HTR-8/SVneo (cell line): ENCODE measurements at places on chromosomes 6 and 20.
A peak's percentile ranks its signal among the peaks of the same experiment; 100 is the strongest.

GRCh38 chr6:144725736-144726522 is 440.8 kb downstream of the UTRN start:
- peak; percentile 10 for DNase-seq

DNA sequence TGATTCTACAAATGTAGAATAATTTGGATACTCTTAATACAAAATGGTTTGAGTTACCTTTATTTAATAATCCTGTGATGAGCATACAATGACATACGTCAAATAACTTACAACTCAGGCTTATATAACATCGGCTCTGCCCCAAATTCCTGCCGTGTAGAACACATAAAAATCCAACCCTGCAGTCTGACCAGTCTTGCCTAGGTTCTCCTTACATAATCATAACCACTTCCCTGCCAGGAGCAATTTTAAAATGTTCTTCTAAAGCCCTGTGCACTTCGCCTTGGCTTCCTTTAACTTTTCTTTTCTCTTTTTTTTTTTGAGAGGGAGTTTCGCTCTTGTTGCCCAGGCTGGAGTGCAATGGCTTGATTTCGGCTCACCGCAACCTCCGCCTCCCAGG is 16.2 kb upstream of the IER3 start:
- DNase-seq, result no peak

DNA sequence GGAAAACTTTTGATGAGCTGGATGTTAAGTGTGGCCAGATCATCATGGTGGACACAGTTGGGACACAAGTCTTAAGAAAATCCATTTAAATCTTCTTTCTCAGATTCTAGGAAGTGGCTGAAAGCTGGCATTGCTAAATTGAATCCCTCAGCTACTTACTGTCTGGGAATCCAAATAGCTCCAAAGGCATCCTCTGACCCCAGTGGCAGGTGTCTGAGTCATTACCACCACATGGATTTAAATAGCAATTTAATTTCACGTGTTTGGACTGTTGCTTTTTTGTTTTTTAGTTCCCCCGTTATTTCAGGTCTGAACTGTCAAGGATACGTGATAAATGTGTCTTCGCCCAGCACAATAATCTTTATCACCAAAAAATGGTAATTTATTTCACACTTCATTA is 33.2 kb upstream of the HDGFL1 start:
- DNase-seq, result no peak

DNA sequence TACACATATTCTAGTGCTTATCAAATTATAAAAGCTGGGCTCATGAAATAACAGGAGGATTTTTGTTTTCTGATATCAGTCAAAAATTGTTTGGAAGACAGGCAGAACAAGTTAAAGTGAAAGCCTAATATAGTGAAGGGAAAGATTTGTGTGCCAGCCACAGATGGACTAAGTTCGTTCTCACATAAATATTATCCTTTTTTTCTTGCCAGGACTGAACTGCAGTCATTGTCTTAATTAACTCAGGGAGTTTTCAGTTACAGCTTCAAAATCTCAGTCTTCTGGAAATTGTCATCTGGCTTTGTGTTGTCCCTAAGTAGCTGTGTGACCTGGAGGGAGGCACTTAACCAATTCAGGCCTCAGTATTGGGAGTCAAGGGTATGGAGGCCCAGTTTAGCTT is 40.7 kb downstream of the PLCB4 start:
- DNase-seq, result no peak

DNA sequence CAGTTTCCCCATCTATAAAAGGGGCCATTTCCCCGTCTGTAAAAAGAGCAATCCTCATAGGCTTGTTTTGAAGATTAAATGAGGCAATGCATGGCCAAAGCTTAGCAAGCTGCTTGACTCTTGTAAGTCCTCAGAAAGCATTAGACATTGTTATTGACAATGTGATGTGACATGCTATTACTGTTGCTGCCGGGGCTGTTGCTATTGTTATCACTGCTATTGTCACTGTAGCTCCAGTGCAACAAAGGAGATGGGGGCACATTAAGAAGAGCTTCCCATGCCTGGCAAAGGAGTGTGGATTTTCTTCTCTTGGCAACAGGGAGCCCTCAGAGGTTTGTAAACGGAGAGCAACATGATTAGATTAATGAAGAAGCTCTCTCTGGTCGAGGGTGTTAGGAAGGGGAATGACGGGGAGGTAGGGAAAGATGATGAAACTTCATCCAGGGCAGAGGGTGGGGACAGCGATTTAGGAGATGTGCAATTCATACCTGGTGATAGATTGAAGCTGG is 33.1 kb upstream of the FAM83D start:
- no peak for DNase-seq

- DNase-seq, result peak; percentile 45
Observed at GRCh38 chr20:56343861-56344381, 14.9 kb upstream of the FAM210B start.

DNA sequence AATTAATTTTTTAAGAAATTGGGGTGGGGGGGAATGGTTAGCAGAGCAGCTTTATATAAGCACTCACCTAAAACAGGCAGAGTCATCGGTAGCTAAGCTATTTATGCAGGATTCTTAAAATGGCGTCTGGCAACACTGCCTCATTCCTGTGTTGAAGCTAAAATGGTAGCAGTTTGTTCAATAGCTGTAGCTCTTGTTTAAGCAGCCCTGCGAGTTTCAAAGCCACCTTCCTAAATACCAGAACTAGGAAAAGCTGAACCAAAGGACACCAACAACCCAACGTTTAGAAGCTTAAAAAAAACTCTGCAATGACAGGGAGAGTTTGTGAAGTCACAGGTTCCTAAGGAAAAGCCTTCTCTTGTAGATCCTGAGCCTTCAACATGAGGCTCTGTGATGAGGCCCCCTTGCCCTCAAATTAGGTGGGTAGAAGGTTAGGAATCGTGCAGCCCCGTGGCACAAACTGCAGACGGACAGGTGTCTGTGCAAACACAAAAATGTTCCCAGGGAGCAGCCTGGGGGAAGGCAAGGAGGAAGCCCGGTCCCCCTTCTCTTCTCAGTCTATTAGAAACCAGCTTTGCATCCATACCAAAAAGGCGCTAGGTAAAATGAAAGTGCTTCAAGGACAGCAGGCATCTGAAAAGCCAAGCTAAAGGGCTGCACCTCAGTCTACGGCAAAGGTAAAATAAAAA is 4.7 kb downstream of the ZMYND8 start:
- no peak for DNase-seq

DNA sequence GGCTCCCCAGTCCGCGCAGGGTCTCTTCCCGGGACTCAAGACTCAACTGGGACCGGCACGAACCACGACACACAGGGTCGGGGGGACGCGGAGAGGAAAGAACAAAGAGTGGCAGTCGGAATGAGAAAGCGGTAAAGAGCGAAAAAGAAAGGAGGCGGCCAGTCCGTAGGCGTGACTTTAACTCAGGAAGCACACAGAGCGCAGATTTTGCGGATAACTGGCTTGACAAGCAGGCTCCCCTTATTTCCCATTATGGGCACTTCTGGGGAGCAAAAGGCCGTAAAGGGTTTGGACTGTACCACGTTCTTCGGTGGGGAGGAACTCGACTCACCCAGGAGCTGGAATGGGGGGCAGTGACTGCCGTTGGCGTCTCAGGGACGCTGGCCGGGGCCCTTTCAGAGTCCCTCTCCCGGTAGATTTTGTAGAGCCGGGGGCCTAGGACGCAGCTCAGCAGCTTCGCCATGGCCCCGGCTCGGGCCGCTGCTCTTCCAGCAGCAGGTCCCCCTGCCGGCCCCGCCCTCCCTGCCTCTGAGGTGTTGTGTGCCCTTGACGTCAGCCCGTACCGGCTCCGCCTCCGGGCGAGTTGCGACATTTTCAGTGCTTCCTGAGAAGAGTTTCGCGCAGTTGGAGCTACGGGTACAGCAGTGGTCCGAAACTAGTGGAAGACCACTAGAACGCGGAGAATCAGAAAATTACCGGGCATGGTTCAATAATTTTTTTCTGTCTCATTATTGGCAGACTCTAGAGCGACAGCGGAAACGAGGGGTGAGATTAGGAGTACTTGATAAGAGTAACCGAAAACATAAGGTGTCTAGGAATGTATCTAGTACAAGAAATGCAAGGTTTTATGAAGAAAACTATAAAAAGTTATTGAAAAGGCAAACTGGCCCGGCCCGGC is at the start of gene ABHD16A:
TSS of gene ABHD16A (minus strand) at position 506 of the 898 bp plus-strand sequence. CDS start at position 463, 43 bp downstream.
- peak; percentile 99 for DNase-seq

DNA sequence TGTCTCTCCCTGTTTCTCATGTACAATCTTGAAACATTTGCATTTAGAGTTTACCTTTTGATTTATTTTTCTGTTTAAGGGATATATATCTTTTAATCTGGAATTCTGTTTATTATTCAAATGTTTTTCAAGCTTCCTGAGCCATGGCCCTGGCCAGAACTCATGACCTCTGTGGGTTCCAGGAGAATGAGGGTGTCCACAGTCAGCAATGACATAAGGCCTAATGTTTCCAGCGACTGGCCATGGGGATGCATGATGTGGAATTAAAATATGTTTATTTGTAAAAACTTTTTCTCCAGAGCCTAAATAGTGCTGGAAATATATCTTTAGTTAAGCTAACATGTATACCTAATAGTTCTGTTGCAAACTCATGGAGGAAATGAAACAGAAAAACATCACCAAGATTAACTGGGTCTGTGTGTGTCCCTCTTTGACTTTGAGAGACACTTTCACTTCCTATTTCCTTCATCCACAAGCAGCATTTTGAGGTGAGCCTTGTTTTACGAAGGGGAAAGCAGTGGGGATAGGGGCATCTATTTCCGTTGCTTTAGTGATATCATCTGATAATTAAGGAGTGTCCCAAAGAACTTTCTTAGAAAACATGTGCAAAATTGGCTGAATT is 87.6 kb downstream of the SMOC2 start:
- no peak for DNase-seq

DNA sequence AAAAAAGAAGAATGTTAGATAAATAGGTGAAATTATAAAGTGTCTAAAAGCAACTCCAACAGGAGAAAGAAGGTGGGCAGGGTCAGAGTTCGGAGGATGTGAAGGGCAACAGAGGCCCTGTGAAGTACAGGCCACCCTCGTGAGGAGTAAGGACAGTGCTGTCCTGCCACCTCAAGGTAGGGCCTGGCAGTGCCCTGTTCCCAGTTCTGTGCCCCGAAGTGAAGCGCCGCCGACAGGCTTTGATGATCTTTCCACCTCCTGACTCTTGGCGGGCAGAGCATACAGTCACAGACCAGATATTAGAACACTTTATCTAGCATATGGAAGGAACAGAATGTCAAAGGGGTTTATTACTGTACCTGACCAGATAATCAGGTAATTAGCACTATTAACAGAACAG is 75.8 kb downstream of the GJA10 start:
- DNase-seq, result no peak

- no peak for DNase-seq
Observed at GRCh38 chr20:35750611-35751010, 8.6 kb upstream of the RBM39 start.

DNA sequence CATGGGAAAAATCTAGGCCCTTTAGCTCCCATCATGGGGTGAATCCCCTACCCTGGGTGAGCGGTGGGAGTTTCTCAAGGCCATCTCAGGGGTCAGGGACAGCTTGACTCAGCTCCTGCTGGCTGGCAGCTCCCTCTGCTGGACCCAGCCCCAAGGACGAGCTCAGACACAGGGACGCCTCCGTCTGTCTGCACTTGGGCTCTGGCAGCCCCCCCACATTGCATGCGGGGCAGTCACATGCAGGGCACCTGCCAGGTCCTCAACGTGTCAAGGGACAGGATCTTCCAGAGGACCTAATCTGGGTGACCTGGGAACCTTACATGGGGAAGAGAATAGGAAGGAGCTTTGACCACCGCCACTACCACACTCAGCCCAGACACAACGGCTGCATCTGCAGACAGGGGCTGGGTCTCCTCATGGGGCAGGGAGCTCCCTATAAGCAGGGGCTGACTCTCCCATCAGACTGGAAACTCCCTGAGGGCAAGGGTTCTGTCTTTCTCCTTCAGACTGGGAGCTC is 173.4 kb downstream of the MRPL14 start:
- no peak for DNase-seq

DNA sequence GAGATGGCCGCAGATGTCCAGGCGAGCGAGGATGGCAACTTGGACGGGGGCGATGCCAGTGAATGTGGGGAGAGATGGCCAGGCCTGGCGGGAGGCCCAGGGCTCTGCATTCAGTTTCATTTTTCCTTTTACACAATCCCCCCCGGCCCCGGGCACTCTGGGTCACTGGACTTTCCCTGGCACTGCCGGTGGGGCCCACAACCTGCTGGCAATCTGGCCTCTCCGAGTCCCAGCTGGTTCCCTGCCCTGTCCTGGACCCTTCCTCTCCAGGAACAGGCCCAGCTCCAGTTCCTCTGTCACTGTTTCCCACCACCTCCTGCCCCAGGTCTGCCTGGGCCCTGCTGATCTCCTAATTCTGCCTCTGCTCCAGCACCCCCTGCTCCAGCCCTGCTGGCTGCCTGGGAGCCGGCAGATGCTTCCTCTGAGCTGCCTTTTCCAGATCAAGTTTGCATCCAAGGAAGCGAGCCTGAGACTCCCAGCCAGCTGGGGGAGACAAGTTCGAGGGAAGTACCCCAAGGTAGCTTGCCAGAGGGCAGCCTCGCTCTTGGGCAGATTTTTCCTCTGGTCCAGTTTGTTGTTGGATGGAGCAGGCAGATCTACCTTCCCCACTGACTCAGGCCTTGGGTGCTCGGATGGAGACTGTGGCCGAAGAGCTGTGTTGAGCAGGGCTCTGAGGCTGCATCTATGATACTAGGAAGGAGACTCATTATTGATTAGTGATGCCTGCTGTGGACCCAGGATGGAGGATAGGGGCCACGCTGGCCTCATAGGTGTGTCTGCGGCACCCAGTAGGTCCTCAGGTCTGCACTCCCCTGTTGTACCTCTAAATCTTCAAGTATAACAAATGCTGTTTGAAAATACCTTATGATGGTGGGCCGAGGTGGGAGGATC is 83.2 kb downstream of the CEBPB start:
- no peak for DNase-seq

DNA sequence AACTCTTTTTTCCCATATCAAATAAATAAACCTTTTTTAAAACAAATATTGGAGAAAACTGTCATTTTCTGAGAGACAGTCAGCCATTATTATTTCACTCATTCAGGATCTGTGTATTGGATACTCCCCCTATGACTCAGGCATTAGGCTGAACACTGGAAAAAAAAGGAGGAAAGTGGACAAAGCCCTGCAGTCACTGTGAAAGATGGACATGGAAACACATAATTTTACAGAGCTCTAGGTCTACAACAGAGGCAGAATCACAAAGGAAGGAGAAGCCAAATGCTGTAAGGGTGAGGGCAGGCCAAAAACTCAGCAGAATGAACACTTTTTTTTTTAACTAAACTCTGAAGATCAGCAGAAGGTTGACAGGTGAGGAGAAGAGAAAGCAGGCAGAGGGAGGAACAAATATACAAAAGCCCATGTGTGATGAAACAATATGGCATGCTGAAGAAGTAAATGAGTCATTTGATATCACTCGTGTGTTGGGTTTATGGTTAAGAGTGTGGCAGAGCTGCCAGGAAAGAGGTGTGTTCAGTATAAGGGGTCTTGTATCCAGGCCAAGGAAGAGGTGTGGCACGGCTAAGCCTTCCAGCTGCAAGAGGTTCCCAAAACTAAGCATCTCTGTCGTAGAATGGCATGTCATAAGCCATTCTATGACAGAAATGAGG is 39.1 kb downstream of the EPB41L2 start:
- peak; percentile 12 for DNase-seq

DNA sequence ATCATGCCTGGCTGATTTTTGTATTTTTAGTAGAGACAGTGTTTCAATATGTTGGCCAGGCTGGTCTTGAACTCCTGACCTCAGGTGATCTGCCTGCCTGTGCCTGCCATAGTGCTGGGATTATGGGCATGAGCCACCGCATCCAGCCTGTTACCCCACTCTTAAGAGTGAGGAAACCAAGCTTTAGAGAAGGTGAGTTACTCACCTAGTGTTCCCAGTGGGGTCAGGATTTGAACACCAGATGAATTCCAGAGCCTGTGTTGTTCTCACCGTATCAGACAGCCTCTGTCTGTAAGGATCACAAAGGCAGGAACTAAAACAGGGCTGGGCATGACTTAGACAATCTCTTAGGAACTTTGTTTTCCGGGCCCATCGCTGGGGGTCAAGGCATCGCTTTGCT is 9.4 kb upstream of the FANCE start:
- DNase-seq, result no peak
